ENCODE measurements at places on chromosomes 7 and 10. TPM values are rescaled to one million over a fixed set of nuclear protein-coding genes. Genes with fewer than 3 reads are reported as not detected.

The COL28A1 gene
- total RNA-seq, result under 0.01 TPM

The ARMC3 gene
- total RNA-seq, result not detected

The FOXI2 gene
- total RNA-seq, result not detected

The SEMA3A gene
- total RNA-seq, result 81.9 TPM

The LIPN gene
- not detected for total RNA-seq

The ERVW-1 gene
- not detected for total RNA-seq

The GARIN1A gene
- total RNA-seq, result 0.38 TPM

The HOXA9 gene
- total RNA-seq, result not detected

The CYP3A7 gene
- total RNA-seq, result not detected

The TIMM23 gene
- total RNA-seq, result 121 TPM

The ASZ1 gene
- total RNA-seq, result not detected

The PRKCQ gene
- under 0.01 TPM for total RNA-seq

The RPEL1 gene
- total RNA-seq, result 0.19 TPM

The CCL24 gene
- not detected for total RNA-seq

The WNT8B gene
- total RNA-seq, result not detected

The NRP1 gene
- 418 TPM for total RNA-seq

The OR2A42 gene
- not detected for total RNA-seq

The SLC26A5 gene
- total RNA-seq, result not detected

The CAV1 gene
- 668 TPM for total RNA-seq

The RTKN2 gene
- 1.1 TPM for total RNA-seq

The TAS2R41 gene
- not detected for total RNA-seq

The SPAM1 gene
- not detected for total RNA-seq

The FOXP2 gene
- total RNA-seq, result not detected

The C10orf53 gene
- not detected for total RNA-seq

The TSPAN15 gene
- total RNA-seq, result 1.7 TPM

The TRA2A gene
- total RNA-seq, result 44.9 TPM

The SCRN1 gene
- total RNA-seq, result 91.4 TPM
